ENCODE measurements at places on chromosomes 2 and 18.

DNA sequence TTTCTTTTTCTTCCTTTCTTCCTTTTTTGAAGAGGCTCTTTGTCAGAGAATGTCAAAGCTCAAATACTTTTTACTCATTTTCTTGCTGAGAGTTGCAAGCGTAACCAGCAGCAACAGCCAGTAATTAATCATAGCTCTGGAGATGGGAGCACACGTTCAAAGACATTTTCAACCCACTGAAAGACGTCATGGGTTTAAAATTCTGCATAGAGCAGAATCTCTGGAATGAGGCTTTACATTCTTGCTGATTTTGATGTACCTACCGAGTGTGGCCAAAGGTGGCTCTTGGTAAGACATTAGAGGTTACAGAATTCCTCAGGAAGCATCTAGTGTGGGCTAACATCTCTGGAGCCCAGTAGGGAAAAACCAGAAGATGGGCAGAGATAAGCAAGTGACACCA, 292.5 kb downstream of the MTX2 start:
- no peak for DNase-seq

DNA sequence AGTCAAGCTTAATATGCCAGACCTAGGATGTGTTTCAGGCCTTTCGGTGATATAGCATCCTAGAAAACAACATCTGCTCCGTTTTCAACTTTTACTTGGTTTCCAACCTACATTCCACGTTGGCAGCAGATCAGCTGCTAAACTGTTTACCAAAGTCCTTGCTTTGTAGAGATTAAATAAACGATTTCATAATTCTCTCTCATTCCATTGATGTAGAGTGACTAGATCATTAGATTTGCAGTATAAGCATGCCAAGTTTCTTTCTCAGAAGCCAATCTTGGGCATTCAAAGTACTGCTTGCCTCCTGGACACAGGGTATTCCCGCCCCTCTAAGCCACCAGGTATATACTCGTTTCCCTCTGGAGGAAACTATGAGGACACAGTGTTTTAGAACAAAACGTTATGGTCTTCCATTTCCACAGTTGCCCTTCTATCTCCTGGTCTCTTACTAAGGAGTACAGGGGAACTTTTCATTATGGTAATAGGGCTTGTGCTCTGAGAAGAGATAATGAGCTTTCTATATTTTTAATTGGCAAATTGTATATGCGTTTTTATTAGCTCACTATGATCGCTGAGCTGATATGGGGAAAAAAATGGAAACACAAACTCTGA, 10.5 kb upstream of the INSIG2 start:
- DNase-seq = no peak

DNA sequence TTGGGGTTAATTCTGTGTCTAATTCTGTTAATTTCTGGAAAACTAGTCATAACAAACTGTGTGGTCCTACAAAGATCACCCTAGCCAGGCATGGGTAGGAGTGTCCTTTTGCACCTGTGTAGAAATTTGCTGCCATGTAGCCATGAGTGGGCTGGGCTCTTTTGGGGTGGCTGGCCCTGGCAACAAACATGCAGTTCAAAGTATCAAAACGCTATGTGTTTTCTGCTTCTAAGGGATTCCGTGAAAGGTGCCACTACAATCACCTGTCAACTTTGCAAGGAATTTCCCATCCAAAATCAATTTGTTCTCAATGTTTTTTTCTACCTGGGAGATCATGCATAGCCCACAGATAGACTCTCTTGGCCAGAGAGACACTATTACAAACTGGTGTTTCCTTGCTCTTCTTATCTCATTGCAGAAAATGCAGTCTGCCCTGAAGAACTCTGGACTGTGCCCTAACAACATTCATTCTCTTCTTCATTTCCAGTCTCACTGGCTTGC, 537.7 kb upstream of the ID2 start:
- DNase-seq = no peak

GRCh38 chr2:119305497-119306195, 61.0 kb downstream of the C2orf76 start:
- no peak for DNase-seq

DNA sequence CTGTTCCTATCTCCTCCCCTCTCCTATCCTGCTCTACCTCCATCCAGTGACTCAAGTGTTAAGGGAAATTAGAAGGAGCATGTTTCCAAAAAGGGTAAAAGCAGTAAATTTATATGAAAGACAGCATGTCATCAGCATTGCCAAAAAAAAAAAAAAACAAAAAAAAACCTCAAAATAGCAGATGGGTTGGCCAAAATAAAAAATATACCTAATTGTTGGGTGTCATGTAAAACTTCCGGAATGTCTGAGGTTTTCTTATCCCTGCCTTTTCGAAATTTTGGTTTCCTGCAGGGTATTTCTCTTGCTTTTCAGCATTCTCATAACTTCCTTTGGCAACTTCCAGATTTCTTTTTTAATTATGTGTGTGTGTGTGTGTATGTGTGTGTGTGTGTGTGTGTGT, 241.6 kb upstream of the FN1 start:
- DNase-seq = no peak

DNA sequence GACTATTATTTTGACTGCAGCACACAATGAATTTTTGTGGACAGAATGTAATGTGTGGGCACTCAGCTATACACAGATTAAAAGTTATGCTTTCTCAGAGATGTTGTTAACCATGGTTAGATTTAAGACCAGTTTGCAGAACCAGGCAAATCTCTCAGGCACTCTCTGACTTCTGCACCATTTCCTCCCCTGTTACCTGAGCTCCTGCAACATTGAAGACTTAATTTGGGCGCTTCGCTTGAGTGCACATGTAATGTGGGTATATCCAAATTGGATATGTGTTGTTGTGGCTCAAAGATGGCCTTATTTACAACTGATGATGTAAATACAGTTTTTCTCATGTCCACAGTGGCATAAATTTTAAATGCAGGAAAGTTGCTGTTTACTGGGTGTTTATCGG, 469.4 kb downstream of the PTPRM start:
- DNase-seq = no peak

GRCh38 chr2:234632527-234633391, 135.9 kb upstream of the ARL4C start:
- no peak for DNase-seq

DNA sequence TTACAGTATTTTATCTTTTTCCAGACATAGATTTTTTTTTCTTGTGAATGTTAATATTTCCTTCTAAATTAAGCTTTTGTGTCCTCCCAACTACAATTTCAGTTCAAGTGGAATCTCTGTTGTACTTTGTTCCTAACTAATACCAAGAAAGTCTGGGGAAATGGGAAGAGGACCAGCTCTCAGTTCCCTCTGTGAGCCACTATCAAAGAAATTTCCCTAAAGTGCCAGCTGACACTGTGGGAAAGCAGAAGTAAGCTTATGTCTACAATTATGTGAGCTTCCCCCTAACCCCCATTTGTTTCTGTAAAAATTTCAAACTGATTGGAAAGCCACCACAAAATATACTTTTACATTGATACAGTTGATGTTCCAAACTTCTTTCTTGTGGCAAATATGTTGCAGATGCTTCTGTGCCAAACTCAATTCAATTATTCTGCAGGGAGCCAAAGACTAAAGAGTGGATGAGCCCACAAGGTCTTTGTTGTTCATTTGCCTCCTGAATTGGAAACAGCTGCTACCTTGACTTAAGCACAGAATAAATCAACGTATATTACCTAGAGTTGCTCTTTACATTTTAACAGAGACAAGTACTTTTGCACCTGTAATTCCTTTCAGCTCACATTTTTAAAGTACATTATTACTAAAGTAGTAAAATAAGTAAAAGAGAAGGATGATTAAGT, 306.6 kb downstream of the PTH2R start:
- DNase-seq = no peak

DNA sequence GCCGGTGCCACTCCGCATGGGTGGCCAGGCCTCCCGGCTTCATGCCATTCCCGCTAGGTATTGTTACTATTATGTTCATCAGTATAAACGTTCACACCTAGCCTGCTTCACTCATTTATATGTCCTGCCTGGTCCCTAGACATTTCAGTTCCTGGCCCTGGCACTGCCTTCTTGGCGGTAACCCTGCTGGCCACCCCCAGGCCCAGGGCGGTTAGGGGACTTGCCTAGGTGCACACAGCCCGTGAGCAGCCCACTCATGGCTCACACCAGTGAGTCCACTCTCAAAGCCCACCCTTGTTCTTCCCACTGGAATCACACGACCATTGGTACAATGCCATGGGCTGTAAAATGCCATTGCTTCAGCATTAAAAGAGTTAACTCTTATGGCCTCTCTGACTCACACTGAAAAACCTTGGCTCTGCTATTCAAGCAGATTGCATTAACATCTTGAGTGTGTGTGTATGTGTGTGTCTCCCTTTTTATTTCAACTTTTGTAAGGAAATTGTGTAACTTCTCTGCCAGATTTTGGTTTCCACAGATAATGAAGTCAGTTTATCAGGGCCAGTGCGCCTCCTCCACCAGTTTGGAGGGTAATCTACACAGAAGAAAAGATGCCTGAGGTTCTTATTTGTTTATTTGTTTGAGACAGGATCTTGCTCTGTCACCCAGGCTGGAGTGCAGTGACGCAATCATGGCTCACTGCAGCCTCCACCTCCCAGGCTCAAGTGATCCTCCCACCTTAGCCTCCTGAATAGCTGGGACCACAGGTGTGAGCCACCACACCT, 74.2 kb downstream of the RAB31 start:
- DNase-seq = no peak
